ENCODE measurements at places on chromosomes 11 and 22.

DNA sequence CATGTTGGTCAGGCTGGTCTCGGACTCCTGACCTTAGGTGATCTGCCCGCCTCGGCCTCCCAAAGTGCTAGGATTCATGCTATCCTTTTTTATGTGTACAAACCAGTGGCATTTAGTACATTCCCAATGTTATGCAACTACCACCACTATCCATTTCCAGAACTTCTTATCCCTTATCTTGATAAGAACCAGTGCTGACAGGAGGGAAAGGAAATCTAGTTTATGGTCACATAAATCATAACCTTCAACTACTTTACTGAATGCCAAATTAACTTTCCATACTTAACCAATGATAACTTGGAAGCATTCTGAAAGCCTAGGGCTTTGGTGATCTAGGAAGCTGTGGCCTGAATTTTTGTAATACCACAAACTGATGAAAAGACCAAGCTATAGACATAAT lies 170.4 kb downstream of the SWAP70 start:
- DNase-seq, result no peak

DNA sequence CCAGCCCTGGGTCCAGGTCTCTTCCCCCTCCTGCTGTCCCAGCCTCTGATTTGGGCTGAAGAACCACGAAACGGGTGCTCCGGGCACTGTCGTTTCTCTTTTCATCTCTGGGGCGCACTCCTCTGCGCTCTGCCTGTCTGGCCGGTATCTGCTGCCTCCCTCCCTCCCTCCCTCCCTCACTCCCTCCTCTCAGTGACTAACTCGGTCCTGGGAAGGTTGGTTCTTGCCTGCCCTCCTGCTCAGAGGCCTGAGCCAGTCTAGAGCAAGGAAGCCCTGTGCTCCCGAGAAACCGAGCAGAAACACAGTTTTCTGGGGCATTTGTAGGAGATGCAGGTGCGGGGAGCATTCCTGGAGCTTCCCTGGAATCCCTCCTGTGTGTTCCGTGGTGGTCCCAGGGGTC lies 1235.2 kb downstream of the BRD1 start:
- DNase-seq, result no peak

- DNase-seq, result no peak
Observed at GRCh38 chr11:91261513-91261912, 963.1 kb upstream of the FAT3 start.

DNA sequence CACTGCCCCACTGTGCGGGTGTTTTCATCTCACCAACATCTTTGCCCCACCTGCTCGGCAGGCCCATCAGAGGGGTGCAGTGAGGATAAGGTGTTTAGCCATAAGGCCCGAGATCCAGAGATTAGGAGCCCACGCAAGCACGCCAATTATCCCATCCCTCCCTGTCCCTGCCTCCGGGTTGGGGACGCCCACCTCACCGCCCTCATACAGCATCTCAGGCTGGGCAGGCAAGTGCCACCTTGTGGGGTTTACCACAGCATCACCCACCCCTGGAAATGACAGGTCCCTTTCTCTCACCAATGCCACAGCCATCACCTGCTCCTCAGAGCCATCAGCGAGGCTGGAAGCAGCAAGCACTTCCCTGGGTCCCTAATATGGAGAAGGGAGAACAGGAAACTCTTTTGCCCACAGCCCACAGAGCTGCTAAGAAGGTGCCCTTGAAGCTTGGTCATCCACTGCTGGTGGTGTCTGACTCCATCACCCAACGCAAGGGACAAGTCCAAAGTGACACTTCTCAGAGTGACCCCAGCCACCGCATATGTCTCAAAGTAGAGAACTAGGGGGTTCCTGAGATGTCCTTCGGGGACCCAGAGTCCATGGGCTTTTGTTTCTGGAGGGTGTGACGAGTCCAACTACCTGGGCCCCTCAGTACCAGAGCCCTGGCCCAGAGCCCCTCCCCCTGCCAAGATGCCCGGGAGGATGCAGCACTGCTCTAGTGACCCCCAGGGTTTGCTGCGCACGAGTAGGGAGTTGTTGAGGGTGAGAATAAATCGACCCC lies 15.8 kb downstream of the VPS37C start:
- no peak for DNase-seq

- DNase-seq, result peak; percentile 30
Observed at GRCh38 chr22:47850644-47851151, 1088.2 kb downstream of the TBC1D22A start.

DNA sequence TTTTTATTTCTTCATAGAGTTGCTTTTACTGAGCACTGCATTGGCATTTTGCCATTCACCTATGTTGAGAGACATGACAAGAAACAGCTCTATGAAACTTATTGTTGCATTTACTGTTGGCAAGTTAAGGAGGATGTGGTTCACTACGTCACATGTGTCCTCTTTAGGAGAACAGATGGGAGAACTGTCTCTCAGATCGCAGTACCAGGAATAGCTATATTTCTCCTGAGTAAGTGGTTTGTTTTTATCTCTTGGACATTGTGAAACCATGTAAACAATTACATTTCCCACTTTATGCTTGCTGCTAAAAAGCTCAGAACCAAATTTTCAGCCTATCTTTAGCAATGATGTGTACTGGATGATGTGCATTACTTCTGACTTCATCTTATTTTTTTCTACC lies 34.8 kb upstream of the PSMA1 start:
- DNase-seq, result no peak

DNA sequence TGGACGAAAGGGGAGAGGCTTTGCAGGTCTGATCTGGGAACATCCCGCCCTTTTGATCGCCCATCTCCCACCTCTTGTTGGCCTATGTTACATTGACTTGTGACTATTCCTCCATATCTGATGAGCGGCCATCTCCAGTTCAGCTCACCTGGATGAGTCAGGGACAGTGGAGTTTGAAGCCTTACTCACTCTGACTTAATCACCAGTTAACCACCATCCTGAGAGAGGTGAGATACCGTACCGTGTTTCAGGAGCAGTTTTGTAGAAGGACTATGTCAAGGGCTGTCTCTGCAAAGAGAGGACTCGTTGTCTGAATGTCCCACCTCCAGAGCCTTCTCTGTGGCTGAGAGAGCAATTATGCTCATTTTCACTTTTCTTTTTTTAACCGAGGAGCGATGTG lies 771.7 kb downstream of the NTM start:
- no peak for DNase-seq

- no peak for DNase-seq
Observed at GRCh38 chr11:3614742-3615171, 27.0 kb downstream of the ART5 start.

DNA sequence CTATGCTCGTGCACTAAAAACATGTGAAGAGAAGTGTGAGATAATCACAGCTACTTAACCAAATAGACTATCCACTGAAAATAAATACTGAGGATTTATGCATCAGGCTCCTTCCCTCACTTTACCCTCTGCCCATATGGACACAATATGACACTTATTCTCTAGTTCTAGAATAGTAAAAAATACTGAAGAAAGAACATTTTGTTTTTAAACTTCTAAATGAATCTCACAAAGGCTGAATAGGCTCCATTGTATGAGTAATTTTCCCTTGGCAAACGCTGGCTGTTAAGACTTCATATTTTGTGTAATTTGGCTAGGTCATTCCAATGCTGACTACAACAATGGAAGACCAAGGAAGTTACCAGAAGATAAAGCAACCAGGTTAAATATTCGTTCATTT lies 9.9 kb downstream of the HPS5 start:
- DNase-seq, result no peak

- DNase-seq, result no peak
Observed at GRCh38 chr22:23513133-23513532, 67.0 kb downstream of the IGLL1 start.

DNA sequence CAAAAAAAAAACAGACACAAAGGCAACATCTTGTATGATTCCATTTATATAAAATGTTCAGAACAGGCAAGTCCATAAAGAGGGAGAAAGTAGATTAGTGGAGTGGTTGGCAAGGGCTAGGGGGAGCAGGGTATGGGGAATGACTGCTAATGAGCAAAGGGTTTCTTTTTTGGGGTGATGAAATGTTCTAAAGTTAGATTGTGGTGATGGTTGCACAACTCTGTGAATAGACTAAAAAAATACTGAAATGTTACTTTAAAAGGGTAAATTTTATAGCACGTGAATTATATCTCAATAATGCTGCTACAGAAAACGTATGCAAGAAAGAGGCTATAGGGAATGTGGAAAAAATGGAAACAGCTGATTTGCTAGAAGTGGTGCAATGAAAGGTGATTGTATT lies 155.1 kb downstream of the TENM4 start:
- no peak for DNase-seq

- no peak for DNase-seq
Observed at GRCh38 chr11:121650351-121651256, 197.8 kb upstream of the SORL1-AS1 start.

GRCh38 chr11:17385926-17386325 lies 2.5 kb downstream of the KCNJ11 start:
- no peak for DNase-seq

- DNase-seq, result peak; percentile 45
Observed at GRCh38 chr22:19909350-19910179, 32.0 kb upstream of the COMT start.

- DNase-seq, result no peak
Observed at GRCh38 chr11:20000022-20000350, 160.3 kb downstream of the DBX1 start.

DNA sequence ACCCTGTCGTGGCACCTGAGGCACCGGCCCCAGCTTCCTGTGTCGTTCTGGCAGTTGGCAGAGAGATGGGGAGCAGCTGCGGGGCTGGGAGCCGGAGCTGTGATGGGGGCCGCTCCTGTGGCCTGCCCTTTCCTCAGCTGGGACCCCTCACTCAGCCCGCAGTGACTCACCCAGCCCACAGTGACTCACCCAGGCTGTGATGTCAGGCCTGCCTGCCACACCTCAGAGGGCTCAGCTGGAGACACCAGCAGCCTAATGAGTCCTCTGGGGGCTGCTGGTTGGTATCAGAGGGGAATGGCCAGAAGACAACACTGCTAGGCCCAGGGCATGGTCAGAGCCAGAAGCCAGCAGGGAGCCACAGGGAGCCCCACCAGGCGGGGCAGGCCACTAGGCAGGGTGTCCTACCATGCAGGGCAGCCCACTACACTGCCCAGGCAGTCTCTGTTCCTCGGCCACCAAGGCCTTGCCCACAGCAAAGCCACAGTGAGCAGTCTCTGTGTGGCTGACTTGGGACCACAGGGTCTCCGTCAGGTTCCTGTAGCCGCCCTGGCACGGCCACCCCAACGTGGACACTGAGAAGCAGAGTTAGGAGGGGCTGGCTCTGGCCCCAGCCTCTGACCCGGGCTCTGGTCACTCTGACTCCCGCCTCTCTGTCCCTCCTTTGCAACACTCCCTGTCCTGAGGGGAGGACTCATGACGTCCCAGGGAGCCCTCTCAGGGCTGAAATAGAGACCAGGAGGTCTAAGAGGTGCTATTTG lies 4.2 kb upstream of the FXYD2 start:
- DNase-seq, result no peak

GRCh38 chr11:13348305-13348704 lies 70.7 kb downstream of the BMAL1 start:
- no peak for DNase-seq

DNA sequence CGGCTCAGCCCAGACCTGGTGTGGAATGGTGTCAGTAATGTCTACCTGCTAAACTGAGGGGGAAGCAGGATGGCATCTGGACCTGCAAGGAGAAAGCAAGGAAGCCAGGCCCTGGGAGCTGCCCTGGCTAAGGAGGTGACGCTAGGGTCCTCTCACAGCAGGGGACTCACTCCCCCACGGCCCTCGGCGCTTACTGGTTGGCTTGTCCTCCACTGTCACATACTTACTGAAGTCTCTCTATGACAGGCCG lies 48.9 kb downstream of the TPBGL start:
- DNase-seq, result no peak

GRCh38 chr11:74551754-74552145 lies 40.6 kb upstream of the POLD3 start:
- no peak for DNase-seq

GRCh38 chr11:33266393-33267215 lies 9.4 kb downstream of the HIPK3 start:
- DNase-seq, result no peak

DNA sequence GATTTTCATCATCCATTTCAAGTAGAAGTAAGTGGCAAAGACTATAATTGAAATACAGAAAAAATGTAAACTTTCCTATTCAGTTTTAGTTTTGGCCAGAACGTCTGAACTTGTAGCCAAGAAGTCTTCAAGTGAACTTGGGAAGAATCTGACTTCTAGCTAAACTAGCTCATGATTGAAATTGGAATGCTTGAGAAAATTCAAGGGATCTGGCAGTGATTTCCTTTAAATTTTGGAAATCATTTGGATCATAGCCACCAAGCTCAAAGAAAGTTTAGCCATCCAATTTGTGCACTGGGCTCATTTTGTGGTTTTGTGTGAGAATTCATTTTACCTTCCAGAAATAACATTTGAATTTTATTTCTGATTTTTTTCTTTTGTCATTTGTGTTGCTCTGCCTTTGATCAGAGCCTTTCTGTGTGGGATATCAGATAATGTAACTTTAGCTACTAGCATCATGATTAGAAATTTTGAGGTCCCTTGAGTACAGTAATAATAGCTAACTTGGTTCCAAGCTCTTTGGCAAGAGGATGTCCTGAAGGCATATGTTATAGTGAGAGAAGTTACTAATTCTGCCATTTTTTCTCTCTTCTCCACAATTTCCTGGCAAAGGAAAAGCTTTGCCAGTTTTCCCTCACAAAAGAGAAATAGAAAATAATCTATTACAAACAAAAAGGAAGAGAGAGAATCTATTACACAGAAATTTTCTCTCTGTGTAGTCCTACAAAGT lies 2123.7 kb upstream of the RAG2 start:
- DNase-seq, result no peak

GRCh38 chr11:96197103-96197502 lies 145.9 kb downstream of the MAML2 start:
- DNase-seq, result no peak

GRCh38 chr11:11070976-11071375 lies 213.1 kb upstream of the ZBED5 start:
- DNase-seq, result no peak

DNA sequence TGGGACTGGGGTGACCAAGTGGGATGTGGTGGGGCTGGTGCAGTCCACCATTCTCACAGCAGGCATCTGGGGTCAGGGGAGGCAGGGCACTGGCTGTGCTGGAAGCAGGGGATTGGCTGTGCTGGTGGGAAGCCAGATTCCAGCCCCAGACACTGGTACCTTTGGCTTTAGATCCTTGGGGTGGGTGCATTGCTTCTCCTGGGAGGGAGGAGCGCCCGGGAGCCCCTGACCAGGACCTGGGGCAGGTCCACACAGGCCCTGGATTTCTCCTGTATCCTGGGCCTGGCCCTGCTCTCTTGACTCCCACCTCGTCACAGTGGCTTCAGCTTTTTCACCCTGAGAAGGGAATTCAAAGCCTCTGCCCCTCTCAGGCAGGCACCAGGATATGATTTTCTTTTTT lies 38.5 kb downstream of the ST3GAL4 start:
- DNase-seq, result no peak

- no peak for DNase-seq
Observed at GRCh38 chr11:88345949-88346348, 8.4 kb upstream of the CTSC start.

- no peak for DNase-seq
Observed at GRCh38 chr11:126281245-126281644, 1.6 kb upstream of the TIRAP start.

DNA sequence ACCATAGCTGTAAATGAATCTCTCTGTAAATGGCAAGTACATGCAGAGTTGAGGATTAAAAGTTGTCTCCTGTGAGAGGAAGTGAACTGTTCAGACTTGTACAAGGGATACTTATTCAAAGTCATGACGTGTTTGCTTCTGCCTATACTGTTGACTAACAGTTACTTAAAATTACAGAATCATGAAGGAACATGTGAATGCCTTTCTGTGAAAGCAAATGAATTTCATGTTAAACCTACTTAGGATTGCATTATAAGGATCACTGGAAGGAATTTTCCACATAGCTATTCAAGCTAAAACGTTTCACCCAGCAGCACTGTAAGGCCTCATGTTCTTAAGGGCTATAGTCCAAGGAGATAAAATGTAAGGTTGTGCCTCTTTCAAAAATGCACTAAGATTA lies 93.4 kb upstream of the BIRC3 start:
- no peak for DNase-seq

All from NCI-H1105 (cell line).